ENCODE measurements at places on chromosomes 16 and 17.

- peak; percentile 31 for DNase-seq
These were observed 3.0 kb upstream of the CHD3 start for GRCh38 chr17:7885367-7886226.

GRCh38 chr17:2794111-2794803 lies 2.0 kb upstream of the RAP1GAP2 start:
- DNase-seq = no peak

GRCh38 chr17:3497101-3497500 lies 21.3 kb downstream of the ASPA start:
- DNase-seq = no peak

DNA sequence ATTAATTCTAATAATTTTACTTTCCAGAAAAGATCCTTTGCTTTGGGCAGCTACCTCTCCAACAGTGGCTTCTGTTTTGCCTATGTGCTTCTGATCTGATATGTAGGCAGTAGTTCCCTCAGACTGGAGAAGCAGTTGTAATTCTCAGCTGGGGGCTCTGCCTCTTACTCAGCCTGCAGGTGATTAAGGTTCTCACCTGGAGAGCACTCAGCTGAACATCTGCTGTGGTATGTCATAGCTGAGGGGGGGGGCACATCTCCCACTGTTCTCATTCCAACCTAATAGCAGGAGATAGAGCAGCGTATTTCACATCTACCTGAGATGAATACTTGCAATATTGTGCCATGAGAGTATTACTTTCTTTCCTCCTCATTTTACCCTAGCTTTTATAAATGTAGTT lies 511.9 kb upstream of the CDH8 start:
- no peak for DNase-seq

GRCh38 chr16:79320956-79321355 lies 279.6 kb downstream of the MAF start:
- DNase-seq = no peak

DNA sequence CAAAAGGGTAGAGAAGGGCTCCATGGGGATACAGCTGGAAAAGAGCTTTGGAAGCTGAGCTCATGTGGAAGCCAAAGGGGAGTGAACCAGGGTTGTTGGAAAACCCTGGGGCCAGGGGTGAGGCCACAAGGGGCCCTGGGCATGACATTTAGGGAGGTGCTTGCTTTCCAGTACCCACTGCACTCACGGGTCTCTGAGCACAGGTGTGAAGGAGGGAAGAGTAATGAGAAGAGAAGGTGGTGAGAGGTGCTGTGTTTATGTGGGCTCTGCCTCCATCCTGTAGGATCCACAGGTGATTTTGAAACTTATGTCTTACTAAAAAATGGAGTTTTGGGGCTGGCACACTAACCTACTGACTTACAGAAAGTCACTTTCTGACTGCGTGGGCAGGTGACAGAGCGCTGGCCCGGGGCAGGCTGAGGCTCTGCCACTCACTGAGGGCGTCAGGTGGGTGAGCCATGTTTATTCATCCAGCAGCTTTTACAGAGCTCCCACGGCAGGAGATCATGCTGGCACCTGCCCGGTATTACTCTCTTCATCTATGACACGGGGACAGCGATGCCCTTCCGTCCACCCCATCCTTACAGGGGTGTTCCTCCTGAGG lies 18.9 kb downstream of the KSR1 start:
- DNase-seq = peak; percentile 56

- no peak for DNase-seq
These were observed 873 bp downstream of the SETD1A start for GRCh38 chr16:30958175-30959079.

- DNase-seq = no peak
These were observed 222.5 kb upstream of the GSE1 start for GRCh38 chr16:85390511-85391174.

DNA sequence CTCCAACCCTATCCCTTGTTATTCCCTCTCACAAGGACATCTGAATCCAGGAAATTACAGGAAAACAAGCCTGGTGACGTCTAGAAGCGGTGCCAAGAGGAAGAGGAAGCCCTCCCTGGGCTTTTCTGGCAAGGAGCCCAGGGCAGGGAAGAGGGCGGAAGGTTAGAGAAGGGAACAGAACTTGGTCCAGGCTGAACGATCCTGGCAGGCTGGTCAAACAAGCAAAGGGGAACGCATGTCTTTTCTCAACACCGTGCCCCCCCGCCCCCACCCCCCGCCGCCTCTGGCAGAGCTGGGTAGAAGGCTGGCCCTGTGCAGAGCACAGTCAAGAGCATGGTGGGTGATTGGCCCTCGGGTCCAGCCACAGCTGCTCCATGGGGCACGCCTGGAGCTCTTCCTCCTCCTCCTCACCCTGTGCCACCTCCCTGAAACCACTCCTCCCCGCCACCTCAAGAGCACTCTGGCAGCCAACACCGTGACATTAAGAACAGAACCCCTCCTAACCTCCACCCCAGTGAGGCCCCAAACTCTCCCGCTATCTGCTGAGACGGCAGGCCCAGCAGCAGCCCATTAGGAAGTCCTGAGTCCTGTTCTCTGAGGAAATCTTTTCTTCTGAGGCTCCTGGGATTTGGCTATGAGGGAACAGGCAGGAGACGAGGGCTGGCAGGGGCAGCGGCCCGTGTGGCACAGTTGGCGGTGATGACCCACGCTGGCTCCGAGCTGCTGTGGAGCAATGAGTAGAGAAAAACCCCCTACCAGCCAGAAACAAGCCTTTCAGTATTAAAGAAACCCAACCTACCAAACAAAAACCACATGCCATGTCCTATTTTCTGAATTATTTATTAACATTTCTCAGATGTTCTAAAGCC lies 7.3 kb downstream of the C16orf86 start:
- DNase-seq = no peak

- no peak for DNase-seq
These were observed 37.7 kb upstream of the MEAK7 start for GRCh38 chr16:84541999-84542817.

GRCh38 chr16:59039066-59039720 lies 305.1 kb upstream of the GOT2 start:
- DNase-seq = no peak

GRCh38 chr16:69741951-69742904 lies 12.5 kb downstream of the NOB1 start:
- DNase-seq = no peak

DNA sequence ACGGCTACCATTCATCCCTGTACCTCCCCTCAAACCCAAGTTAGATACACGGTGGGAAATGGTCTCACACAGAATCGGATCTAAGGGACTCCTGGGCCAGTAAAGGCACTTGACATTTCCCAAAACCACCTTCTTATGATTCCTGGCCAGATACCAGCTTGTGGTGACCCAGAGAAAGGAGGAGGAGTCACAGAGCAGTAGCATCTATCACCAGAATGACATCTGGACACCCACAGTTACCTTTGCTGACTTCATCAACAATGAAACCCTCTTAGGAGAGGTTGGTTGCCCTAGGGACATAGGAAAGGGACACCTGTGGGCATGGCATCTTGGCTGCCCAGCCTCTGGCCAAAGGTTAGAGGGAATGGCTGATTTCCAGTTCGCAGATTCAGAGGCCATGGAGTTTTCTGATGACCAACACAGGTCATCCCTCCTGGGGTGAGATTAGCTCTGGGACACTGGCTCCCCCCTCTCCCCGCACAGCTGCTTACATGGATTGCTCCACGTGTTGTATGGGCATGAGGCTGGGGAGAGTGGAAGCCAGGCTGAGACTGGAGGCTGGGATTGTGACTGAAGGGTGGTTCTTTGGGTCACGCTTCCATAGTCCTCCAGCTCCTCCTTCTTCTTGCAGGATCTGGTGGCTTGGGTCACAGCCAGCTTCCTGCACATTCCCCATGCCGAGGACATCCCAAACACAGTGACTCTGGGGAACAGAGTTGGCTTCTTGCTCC lies 1.4 kb upstream of the AOC3 start:
- DNase-seq = no peak

GRCh38 chr17:4539576-4540223 lies 15.5 kb downstream of the MYBBP1A start:
- DNase-seq = no peak

GRCh38 chr17:76193591-76193990 lies 46.7 kb downstream of the RNF157 start:
- no peak for DNase-seq

GRCh38 chr16:75062135-75062975 lies 54.2 kb downstream of the LDHD start:
- no peak for DNase-seq

DNA sequence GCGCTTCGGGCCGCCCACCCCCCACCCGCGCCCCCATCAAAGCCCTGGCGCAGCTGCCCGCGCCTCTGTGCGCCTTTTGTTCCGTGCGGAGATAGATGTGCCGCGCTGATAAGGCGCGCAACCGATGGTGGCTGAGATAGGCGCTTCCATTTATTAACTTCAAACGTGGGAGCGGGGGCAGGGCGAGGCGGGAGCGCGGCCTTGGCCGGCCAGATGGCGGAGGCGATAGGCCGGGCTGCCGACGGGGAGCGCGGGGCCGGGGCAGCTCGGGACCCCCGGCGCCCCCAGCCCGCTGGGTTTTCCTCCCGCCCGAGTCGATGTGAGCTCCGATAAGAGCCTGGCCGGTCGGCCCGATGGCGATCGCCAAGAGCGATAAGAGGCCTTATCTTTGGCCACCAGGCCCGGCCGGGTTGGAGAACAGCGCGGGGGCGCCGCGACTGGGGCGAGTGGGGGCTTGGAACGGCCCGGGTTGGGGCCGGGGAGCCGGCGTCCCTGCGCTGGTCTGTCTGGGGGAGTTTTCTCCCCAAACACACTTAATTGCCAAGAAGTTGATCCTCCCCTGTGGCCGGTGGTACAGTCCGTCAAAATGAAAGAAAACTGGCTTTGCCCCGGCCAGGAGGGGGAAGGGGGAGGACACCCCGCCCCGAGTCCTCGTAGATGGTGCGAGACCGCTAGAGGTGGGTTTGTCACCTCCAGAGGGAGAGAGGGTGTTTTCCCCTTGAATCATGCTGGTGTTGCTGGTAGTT lies 2.7 kb downstream of the ZFPM1 start:
- peak; percentile 71 for DNase-seq

DNA sequence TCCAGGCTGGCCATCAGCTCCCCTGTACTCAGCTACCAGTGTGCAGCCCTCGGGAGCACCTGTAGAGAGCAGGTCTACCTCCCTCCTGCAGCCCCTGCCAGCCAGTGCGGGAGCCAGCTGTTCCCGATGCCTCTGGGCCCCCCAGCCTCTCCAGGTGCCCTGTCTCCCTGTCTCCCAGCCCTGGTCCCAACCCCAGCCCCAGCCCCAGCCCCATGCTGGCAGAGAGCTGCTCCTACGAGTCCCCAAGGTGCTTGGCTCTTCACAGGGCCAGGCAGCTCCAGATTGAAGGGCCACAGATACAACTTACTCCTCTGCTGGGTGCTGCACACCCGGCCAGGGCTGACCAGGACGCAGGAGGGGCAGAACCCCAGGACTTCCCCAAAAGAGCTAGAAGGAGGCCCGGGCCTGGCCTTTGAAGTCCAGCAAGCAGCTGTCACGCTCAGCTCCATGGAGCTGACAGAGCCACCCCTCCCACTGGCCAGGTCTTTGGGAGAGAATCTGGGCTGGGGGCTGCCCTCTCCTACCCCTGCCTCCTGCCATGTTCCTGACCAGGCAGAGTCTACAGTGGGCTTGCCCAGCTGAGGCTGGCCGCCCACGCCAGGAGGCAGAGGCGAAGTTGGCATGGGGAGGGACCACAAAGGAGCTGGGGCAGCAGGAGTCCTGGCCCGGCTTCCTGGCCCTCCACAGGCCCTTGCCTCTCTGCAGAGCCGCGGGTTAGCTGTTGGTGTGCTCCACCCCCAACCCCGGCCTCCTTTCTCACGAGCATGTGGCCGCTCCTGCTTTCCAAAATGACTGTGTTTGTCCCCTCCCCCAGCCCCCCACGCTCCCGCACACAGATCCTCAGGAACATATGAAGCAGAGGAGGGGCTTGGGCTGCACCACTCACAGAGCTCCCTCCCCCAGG lies 9.5 kb upstream of the ADAM11 start:
- no peak for DNase-seq
